T-helper 22 cell (primary cell): ENCODE measurements at places on chromosomes 12 and 14.

DNA sequence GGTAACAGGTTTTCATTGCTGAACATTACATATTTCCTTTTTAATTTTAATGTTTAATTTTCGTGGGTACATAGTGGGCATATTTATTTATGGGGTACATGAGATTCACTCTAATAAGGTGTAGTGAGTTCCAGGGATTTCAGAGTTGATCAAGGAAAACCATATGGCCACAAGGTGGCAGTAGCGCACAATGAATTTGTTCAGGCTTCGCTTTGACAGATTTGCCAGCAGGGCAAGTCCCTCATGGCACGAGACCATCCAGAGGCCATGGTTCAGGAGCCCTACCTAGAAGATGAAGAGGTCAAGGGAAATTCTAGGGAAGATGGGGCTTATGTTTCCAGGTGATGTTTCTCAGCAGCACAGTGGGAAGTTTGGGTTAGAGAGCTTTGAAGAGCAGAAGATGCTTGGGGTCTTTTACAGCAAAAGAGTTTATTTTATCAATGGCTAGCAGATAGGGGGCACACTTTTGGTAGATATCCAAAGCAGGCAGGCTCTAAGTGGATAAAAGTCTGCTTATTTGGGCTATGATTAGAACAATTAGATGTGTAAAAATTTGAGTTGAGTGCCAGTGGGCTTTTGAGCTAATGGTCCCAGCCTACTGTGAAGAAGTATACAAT, 1004.4 kb downstream of the AACS start:
- no peak for DNase-seq

DNA sequence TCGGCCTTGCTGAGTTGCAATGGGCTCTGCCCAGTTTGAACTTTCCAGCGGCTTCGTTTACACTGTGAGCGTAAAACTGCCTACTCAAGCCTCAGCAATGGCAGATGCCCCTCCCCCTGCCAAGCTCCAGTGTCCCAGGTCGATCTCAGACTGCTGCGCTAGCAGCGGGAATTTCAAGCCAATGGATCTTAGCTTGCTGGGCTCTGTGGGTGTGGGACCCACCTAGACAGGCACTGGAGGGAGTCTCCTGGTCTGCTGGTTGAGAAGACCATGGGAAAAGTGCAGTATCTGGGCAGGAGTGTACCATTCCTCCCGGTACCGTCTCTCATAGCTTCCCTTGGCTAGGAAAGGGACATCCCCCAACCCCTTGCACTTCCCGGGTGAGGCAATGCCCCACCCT, 88.2 kb downstream of the KLHL28 start:
- no peak for DNase-seq

DNA sequence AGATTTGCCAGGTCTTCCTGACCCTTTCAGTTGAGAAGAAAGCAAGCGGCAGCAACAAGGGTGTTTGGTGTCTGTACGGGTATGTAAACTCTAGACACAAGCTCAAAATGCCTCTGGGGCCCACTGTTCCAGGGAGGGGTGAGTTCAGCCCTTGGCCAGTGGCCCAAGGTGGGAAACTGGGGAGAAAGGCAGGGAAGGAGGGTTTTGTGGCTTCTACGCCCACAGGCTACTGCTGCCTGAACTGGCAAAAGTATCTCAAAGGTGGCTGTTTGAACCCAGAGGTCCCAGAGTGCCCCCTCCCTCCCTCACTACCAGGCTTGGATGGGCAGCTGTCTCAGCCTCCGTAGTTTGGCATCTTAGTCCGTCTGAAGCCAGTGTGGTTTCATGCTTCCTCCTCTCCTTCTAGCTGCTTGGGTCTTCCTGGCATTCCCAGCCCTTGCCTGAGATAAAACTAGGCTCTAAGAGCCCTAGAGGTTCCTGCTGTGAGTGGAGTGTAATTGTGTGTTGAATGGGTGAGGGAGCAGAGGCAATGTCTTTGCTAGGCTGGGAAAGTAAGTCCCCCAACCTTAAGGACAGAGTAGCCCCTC, 5.5 kb downstream of the HOXC5 start:
- no peak for DNase-seq

DNA sequence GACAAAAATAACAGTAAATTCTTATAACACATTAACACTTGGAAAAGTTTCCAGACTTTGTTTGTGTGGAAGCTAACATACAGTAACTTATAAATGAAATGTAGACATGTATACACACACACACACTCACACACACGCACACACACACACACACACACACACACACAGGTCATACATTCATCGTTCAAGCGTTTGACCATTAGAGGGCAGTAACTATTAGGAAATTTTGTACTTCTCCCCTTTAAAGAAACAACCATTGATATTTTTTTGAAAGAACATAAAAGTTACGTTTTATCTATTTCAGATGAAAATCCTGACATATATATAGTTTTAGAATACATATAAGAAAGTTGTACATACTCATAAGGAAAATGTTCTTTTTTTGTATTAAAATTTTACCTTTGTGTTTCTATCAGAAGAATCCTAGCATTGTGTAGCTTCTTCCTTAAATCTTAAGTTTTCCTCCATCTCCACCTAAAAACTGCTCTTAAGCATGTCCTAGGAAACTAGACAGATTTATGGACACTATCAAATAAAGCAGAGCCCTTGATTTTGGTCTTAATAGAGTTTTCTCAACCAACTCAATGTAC, 29.0 kb downstream of the PTPRQ start:
- DNase-seq, result no peak
